Fibroblast of gingiva (primary cell): ENCODE measurements at places on chromosomes 2 and 18.
A peak's percentile ranks its signal among the peaks of the same experiment; 100 is the strongest.

GRCh38 chr2:51490576-51491234, 458.8 kb upstream of the NRXN1 start:
- no peak for DNase-seq

GRCh38 chr2:11187083-11187619, 31.9 kb downstream of the SLC66A3 start:
- peak; percentile 43 for DNase-seq

DNA sequence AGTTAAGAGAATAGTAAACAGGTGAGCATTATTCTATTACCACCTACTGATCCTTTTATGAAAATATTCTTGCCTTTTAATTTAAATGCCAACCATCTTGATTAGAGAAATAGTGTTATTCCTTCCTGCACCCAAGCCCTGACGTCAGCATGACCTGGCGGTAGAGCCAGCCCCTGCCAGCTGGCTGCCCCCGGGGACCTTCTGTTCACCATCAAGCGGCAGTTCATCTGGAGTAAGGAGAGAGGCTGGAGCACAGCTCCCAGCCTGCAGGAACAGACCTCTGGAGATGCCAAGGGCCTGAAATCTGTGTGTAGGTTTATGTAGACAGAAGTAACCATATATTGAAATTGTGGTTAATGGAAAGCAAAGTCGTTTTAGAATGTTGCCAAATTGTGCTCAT, 171.8 kb downstream of the GBX2 start:
- DNase-seq = no peak

DNA sequence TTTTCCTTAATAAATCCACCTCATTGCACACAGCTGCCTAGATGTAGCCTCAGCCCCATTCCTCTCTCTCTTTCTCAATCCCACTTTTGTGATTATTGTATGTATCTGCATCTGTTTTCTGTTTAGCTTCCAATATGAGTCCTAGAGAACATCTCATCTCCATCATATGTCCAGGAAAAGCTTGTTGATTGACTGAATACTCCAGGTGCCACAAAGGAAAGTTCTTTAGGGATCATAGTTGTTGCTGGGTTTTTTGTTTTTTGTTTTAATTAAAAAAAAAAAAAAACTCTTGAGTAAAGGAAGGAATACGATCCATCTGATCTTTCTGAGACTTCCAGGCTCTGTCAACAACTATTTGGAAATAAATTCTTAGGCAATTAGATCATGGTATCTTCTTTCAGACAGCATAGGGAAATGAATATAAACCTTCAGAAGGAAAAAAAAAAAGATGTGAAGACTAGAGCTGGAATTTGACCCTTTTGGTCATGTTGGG, 42.5 kb downstream of the KIAA2012 start:
- peak; percentile 90 for DNase-seq

GRCh38 chr2:233481368-233482142, 85.0 kb downstream of the USP40 start:
- DNase-seq = no peak

DNA sequence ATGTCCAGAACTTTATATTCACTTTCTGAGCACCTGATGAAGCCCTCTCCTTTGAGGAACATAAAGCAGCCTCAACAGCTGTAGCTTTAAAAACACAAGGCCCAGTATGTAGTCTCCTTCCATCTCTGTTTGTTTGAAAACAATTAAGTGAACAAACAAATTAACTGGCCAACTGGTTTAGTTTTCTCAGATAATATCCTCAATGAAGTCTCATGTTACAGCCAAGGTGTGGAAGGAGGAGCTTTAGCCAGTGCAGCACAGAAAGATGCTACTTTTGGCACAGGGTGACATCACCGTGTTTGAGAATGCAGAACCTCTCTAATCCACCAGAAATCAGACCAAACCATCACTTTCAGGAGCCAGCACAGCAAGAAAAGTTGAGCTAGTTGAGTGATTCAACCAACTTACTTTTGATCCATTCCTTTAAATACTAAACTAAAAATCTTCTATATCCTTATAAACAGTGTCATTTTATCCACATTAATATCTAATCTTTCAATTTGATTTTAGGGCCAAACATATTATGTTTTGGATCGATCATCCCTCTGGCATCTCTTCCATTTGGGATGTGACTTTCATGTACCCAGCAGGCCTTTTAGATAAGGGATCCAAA, 488.7 kb downstream of the ARHGAP15 start:
- DNase-seq = no peak

DNA sequence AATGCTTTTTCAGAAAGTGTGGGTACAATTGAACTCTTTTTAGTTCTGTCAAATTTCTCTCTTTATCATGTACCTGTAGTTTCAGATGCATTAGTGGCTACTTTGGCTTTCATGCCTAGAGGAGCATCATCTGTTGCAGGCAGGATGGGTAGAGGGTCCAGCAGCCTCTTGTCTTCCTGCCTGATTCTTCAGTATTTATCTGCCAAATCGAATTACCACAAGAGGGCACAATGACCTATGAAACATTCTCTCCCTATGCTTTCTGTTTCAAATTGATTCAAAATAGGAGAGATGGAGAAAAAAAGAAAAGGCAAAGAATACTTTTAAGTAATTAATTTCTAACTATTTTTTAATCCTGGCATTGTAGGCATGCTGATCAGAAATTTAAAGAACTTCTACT, 477.2 kb downstream of the TRIB2 start:
- no peak for DNase-seq

DNA sequence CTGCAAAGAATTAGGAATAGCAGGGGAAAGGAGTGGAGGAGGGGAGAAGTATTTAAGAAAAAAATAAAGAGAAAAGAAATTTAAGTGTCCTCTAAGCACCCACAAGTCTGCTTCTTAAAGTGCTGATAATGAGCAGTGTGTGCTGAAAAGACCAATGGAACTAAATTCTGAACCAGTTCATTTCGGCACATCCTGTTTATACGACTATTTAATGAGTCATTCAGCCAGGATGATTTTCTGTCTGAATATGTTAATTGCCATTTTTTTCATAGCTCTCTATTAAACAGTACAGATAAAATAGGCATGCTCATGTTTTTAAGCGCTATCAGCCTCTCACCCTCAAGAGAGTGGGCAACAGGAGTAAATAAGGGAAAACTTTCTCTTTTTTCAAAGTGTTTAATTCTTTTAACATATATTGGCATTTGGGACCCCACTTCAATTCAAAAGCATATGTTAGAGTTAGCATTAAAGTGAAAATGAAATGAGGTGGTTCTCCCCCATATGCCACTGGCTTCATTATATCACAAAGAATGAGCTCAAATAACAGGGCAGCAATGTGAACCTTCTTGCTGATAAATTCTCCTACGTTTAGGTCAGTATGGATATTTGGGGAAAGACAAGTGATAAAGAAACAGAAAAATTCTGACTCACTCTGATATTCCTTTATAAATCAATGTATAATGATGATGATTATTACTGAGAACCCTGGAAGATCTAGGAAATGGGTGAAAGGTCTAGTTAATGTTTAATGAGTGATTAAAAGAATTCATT, 87.5 kb downstream of the TCF4 start:
- DNase-seq = peak; percentile 54

DNA sequence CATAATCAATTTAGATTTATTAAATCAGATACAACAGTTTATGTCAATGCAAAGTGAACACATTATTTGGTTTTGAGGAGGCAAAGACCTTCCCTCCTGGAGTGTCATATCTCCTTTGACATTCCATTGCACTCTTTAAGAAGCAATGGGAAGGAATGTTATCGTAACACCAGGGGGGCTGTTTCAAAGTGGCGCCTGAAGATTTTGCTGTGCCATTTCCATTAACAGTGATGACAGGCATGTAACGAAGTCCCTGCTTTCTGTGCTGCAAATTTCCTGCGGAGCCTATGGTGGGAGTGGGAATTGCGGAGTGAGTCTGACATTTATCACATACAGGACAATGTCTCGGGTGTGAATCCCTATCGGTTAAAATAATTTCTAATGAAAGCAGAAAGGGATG, 499.6 kb upstream of the RAB6C start:
- no peak for DNase-seq

DNA sequence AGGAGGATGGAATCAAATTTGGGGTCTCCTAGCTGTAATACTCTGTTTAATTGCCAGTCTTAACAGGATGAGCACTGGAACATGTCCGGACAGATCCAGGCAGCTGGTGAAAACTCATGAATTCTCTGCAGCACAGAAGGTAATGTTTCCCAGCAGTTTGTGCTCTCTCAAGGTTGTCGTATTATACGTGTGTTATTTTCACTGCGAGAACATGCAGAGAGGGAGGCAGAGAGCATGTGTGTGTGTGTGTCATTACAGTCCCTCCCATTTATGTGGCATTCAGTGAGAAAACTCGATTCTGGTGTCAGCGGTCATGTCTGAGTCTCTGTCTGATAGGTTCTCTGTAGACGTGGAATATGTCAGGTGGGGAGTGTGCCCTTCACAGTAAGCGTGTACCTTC, 150.2 kb upstream of the POU3F3 start:
- no peak for DNase-seq

DNA sequence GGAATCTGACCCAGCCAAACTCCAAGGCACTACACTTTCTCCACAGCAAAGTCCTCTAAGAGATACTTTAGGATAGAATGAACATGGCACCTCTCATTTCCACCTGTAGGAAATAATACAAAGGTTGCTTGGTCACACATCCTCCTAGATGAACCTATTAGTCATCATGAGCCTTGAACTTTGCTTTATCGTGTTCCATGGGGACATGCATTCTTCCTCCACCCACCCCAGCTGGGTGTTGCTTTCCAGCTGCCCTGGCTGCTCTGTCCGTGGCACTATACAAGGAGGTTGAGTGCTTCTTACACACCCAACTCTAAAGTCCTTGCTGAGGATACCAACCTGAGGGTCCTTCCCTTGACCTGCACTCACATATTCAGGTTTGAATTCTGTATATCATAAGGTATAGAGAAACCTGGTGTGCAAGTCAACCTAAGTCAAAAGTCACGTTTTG, 52.7 kb downstream of the SPRED2 start:
- DNase-seq = no peak
